ENCODE measurements at places on chromosomes 4 and X.

GRCh38 chr4:135372131-135372530 is 1170.5 kb upstream of the PABPC4L start:
- DNase-seq: no peak

GRCh38 chr4:108224611-108225053 is 55.9 kb upstream of the LEF1 start:
- no peak for DNase-seq

- DNase-seq: no peak
These were observed 324.4 kb downstream of the FAT4 start for GRCh38 chr4:125639182-125639621.

DNA sequence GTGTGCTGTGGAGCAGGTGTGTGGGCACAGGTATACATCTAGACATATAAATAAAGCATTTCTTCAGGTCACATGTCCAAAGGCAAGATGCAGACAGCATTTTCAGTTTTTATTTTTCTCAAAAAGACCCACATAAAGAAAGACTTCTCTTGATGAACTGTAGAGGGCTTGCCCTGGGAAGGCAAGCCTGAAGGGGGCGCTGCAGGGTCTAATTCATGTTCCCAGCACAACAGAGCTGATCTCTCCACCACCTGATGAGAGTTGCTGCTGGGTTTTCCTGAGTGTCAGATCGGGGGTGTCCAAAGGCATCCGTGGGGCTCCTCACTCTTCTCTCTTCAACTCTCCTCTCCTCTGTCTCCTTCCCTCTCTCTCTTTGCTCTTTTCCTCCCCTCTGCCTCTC is 26.6 kb downstream of the ADRA2C start:
- no peak for DNase-seq

DNA sequence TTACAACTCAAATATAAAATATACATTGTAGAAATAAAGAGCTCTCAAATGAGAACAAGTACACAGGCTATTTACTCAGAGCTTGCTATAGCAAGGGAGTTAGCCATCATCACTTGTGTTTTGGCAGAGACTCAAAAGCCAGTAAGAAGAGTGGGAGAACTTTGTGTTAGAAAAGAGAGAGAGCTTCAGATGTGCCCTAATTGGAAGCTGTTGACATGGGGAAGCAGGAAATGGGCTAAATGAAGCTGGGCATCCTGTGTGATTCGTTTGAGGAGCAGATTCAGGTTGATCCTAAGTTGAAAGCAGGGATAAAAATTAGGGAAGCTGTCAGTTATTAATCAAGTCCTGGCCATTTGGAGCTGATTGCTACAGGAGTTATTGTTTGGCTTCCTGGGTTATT is 207.4 kb upstream of the MAOA start:
- DNase-seq: no peak

Measured in T-helper 2 cell (primary cell).